ENCODE measurements at places on chromosomes 12 and 14.
A peak's percentile ranks its signal among the peaks of the same experiment; 100 is the strongest.

DNA sequence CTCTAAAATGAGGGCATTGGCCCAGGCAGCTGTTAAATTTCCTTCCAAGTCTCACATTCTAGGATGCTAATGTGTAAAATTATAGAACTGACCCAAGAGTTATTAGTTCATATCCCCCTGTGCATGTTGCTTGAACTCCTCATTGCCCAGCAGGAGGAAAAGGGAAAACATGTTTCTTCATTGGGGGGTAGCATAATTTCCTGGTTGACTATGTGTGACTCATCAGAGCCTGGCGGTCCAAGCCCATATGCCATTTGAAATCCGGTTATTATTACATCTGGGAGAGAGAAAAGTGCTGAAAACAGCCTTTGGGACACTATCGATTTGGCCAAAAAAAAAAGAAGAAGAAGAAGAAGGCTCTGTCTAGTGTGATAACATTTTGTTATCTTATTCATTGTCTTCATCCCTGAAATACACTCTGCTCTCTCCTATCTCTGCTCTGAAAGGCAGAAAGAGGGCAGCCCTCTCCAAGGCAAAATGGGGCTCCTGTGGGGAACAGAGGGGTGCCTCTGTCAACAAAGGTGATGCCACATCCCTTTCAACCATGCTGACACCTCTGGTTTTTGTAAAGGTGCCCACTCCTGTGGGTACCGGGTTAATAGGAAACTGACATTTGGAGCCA, 114.2 kb downstream of the DAD1 start:
- DNase-seq, result peak; percentile 39

DNA sequence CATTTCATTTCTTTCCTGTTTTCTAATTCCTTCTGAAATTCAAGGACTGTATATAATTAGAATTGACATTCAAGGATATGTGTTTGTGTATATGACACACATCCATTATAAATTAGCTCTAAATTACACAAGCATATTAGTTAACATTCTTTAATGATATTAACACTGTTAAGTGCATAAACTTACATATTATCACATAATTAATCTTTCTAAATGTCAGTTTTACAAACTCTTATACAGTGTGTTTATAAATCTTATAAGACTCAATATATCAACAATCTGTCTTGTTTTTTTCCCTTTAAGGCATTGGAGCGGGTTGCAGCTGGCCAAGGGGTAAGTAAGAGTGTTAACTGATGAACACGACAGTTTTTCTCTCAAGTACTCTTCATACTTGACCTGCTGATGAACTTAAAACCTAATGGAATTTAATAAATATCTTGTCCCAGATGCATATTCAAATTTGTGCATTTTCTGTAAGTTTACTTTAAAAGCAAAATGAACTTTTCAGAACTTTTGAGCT, 76.1 kb downstream of the METTL25 start:
- no peak for DNase-seq

DNA sequence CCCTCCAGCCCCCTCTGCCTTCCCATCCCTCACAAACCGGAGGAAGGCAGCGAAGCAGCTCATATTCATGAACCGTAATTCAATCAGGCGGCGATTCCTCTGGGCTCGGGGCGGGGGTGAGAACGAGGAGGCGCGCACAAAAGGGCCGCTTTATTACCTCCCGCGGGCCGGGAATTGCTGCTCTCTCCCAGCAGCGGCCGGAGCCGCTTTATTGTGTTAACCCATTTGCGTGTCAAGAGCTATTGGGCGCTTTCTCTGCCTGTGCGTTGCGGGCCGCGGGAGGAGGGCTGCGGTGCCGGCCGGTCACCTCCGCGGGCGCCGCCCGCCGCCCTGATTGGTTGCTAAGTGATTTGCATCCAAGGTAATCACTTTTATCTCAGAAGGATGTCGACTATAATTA, 4.8 kb downstream of the FAM222A start:
- no peak for DNase-seq

DNA sequence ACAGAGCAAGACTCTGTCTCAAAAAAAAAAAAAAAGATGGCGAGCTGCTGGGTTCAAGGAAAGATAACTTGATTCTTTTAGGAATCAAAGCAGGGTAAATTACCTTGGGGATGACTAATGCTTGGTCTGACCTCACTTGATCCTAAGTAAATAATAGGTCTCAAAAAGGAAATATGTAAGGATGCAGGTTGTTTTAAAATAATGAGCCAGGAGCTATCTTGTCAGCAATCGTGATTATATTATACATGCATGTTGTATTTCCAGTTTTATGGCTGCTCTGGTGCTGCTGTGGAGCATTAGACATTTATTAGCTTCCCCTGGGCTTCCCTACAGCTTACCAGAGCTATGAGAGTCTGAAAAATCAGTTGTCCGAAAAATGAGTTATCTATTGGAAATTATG, 2.6 kb downstream of the EIF2B2 start:
- DNase-seq, result no peak

DNA sequence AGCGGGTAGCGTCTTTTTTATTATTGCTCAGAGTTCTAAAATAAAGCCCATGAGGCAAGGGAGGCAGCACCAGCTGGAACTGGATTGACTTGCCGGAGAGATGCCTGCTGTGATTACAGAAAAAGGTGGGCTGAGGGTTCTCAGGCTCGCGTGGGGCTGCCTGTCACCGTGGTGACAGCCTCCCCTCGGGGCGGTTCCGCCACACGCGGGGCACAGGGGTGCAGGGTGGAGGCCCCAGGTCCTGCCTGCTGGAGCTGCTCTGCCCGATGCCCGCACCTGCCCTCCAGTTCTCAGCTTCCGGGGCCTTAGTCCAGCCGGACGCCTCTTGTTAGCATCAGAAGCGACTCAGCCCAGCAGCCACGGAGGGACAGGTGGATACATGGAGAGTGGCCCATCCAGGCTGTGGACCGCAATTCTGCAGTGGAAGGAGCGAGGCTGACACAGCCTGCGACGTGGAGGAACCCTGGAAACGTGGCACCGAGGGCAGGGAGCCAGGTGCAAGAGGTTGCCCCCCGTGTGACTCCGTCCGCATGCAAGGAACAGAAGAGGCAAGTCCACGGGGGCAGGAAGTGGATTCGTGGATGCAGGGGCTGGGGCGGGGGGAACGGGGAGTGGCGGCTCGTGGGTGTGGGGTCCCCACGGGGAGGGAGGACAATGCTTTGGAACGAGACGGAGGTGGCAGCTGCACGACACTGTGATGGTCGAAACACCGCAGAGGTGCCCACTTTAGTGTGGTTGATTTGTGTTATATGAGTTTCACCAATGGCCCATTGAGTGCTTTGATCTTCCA, 79.5 kb downstream of the GALNT9 start:
- DNase-seq, result no peak

DNA sequence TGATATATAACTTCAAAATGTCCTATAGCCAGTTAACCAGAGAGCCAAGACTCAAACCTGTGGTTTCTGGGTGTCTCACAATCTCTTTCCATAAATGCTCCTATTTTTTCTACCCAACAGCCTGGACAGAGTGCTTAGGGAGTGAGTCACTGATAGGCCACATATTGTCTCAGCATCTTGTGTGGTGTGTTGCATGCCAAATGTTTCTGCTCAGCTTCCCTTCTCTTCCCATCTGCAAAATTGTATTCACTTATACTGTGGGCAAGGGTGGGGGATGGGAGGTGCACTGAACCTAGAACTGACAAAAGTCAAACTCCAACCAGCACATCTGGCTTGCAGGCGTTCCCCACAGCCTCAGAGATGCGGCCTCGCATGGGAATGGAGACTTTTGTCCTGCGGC, 123.3 kb downstream of the KCNA5 start:
- peak; percentile 89 for DNase-seq

DNA sequence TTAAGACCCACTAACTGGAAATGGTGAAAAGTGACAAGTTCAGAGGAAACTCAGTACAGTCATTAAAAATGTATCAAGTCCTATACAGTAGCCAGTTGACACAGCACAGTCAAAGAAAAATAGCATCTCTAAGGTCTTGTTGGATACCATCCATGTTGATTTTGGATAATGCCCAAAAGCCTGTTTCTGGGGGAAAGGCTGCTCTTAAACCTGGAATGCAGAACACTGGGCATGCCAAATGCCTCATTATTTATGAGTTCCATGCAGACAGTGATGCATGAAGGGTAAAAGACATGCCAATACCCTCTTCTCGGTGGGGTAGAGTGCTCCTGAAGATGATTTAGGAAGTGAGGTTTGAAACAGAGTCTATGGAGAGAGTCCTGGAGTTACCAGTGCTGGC, 29.6 kb downstream of the KCNK13 start:
- DNase-seq, result peak; percentile 79

- peak; percentile 66 for DNase-seq
These were observed 4.4 kb downstream of the CACNA1C start for GRCh38 chr12:2057041-2057794.

DNA sequence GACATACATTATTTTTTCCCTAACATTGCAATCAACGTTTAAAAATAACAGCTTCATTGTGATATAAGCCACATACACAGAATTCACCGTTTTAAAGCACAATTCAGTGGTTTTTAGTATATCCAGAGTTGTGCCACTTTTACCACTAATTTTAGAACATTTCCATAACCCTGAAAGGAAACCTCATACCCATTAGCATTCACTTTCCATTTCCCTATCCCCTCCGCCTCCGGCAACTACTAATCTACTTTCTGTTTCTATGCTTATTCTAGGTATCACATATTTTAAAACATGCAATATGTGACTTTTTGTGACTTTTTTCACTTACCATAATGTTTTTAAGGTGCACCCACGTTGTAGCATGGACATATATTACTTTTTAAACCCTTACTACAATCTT, 55.6 kb upstream of the ISM2 start:
- DNase-seq, result no peak

- DNase-seq, result no peak
These were observed 49.0 kb downstream of the SLC8B1 start for GRCh38 chr12:113285679-113286610.

- no peak for DNase-seq
These were observed 8.1 kb downstream of the PTGES3 start for GRCh38 chr12:56679883-56680575.

DNA sequence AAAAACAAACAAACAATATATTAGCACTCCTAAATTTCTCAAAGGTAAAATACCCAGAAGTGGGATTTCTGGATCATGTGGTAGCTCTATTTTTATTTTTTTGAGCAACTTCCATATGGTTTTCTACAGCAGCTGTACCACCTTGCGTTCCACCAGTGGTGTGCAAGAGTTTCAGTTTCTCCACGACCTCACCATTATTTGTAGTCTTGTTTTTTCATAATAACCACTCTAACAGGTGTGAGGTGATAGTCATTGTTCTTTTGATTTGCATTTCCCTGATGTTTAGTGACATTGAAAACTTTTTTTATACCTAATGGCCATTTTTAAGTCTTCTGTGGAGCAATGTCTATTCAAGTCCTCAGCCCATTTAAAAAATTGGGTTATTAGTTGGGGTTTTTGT, 127.3 kb upstream of the SLC38A2 start:
- DNase-seq, result no peak

Measured in fibroblast of pulmonary artery (primary cell).